IMR-90 (cell line): ENCODE measurements at places on chromosomes 1 and 21. TPM values are rescaled to one million over a fixed set of nuclear protein-coding genes. Genes with fewer than 3 reads are reported as not detected.

SYPL2 gene
- under 0.01 TPM in 2 replicates for total RNA-seq

FCRL2 gene
- total RNA-seq: not detected in 2 replicates

TRAF3IP3 gene
- 0.18 TPM in 1 of 2 replicates, not detected in the other for total RNA-seq

CHIT1 gene
- total RNA-seq: not detected in 2 replicates

TEX38 gene
- total RNA-seq: not detected in 2 replicates

KRTAP21-2 gene
- total RNA-seq: not detected in 2 replicates

MYBPH gene
- total RNA-seq: not detected in 2 replicates

ANKRD34A gene
- total RNA-seq: 0.56 and 0.90 TPM in 2 replicates

KRTAP19-1 gene
- total RNA-seq: not detected in 2 replicates

CELA3A gene
- not detected in 2 replicates for total RNA-seq

JAK1 gene
- 101 and 103 TPM in 2 replicates for total RNA-seq
